ENCODE measurements at places on chromosomes 6 and 20. TPM values are rescaled to one million over a fixed set of nuclear protein-coding genes. Genes with fewer than 3 reads are reported as not detected.
A peak's percentile ranks its signal among the peaks of the same experiment; 100 is the strongest.

DNA sequence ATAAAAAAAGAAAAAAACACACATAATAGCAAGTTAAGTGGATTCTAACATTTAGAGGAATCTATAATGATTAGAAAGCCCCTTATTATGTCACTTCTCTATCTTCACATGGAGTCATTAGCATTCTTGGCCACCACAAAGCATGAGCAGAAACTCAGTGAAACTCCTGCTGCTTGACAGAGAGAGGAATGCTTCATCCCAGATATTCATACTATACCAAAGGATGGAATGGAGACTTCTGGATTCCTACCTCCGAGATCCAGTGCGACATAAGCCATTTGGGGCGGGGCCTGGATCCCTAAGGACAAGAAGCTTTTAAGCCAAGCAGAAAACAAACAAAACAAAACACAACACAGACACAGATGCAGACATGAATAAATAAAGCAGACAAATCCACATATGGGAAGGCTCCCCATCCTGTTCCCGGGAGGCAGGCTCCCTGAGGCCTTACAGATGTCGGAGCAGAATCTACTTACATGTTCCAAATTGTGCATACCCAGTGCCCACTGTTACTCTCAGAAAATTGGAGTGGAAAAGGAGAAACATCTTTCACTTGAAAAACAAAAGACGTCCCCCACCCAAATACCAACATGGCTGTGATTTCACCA lies 727.3 kb downstream of the MAFB start:
- DNase-seq = no peak

DNA sequence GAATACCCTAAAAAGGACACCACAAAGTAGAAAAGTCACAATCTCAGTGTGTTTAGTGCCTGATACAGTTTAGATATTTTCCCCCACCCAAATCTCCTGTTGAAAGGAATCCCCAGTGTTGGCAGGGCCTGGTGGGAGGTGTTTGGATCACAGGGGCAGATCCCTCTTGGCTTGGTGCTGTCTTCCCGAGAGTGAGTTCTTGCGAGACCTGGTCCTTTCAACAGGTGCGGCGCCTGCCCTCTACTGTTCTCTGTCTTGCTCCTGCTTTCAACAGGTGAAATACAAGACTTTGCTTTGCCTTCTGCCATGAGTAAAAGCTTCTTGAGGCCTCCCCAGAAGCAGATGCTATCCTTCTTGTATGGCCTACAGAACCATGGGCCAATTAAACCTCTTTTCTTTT lies 534.3 kb upstream of the NRSN1 start:
- DNase-seq = no peak

GRCh38 chr6:14880677-14881076 lies 365.2 kb upstream of the JARID2 start:
- no peak for DNase-seq

DNA sequence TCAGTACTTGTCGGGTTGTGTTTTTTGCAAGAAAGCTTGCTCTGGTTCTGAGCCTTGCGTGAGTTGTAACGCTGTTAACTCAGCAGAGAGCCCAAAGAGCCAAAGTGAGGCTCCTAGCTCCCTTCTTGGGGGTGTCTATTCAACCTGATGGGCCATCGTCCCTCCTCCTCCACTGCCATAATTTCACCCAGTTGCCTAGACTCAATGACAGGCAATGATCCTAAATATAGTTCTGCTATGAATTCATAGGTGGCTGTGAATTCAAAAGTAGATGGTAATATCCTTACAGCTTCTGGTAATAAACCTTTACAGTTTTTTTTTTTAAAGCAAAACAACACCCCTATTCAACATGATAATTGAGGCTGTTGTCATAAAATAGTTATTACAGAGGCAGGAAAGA lies 39.5 kb downstream of the GHRH start:
- DNase-seq = no peak

DNA sequence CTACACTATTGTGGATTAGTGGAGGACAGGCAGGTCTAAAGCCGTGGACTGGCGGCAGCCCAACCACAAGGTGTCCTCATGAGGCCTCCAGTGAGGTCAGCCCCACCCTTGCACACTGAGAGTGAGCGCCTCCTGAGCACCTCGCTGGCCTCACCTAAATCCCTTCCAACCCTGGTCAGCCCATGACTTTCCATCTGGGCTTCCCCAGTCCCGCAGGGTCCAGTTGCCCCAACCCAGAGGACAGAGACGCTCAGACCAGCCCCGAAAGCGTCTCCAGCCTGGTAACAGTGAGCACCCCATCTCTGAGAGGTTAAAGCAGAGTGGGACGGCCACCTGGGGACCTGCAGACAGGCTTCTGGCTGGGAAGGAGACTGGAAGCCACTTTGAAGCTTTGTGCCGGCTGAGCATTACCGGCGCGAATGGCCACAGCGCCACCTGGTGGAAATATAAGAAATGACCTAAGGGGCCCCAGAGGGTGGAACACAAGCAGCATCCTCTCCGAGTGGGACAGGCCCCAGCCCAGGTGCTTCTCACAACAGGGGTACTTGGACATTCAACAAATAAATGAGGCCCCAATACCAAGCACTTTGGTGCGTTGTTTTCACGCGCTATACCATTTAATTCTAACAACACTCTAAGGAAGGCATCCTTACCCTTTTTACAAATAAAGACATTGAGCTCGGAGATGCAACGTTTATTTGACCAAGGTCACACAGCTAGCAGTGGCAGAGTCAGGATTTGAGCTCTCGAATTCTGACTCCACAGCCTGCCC lies 65.7 kb upstream of the TOP1 start:
- DNase-seq = peak; percentile 80

DNA sequence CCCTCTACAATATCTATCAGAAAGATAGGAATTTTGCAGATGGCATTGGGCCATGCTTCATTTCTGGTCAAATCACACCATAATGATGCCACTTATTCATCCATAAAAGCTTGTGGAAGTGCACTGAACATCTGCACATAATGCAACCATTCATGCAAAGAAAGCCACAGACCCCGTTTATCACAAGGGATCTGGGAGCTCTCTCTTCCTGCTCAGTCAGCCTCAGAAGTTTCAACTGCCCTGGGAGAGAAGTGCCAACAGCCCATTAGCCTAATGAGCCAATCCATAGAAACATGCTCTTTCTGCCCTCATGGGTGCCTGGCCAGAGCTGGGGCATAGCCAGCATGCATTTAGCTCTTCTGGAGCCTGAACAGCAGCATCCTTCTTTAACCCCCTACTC lies 85.8 kb downstream of the SLC35F1 start:
- no peak for DNase-seq

DNA sequence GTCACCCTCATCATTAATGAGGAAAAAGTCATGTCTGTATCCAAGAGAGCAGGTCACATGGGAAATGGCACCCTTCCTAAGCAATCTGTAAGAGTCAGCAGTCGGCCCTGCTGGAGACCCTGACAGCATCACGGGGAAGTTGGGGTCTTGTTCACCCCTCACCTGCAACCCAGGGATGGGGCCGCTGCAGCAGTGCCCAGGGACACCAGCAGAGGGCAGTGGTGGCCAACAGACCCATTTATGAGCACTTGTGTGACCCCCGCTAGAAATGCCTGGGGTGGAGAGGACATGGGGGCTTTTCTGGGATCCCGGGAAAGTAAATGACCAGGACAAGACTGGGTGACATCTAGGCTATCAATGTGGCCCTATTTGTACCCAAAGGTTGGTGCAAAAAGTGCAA lies 35.9 kb downstream of the ANKRD60 start:
- no peak for DNase-seq

KCNK17 gene
- polyA plus RNA-seq = 2.5 TPM

MRPL14 gene
- polyA plus RNA-seq = 44.7 TPM
